ENCODE measurements at places on chromosomes 3 and 15.

DNA sequence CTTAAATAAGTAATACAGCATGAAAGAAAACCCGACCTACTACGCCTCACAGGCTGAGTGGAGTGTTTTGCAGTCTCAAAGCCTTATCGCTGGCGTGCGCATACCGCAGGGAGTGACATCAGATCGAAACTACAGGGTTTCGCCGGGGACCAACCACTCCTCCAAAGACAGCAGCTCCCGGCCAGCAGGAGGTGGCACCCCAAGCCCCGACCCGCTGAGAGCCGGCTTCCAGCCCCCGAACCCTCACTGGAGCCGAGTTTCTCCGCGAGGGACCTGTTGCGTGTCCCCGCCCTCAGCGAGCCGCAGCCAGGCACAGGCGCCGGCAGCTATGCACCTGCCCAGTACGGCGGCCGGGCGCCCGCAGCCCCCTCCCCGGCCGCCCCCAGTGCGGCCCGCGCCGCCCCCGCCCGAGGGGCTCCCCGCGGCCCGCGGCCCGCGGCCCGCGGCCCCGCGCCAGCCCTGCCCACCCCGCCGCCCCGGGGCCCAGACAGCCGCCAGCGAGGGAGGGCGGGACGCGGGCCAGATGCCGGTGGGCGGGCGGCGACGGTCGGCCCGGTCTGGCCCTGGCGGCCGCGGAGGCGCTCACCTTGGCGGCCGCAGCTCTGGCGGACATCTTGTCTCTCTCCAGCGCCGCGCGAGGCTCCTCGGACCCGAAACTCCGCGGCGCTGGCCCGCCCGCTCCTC, 710 bp downstream of the TJP1 start:
- peak; percentile 79 for DNase-seq

GRCh38 chr3:109132801-109133473, 3.6 kb upstream of the C3orf85 start:
- DNase-seq, result no peak

DNA sequence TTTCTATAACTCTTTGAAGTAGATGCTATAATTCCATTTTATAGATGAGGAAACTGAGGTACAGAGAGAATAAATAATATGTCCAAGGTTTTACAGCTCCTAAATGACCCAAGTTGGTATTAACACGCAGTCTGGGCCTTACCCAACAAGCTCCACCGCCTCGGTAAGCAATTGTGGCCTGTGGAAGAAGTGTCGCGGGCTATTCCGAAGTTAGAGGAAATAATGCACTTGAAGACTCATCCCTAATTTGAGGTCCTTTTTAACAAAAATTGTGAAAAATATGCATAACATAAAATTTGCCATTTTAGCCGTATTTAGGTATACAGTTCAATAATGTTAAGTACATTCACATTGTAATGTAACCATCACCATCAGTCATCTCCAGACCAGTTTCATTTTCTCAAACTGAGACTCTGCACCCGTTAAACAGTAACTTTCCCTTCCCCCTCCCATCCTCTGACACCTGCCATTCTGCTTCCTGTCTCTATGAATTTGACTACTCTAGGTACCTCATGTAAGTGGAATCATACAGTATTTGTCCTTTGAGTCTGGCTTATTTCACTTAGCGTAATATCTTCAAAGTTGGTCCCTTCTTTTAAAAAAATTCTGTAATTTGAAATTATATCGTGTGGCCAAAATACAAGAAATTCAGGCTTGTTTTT, 18.2 kb downstream of the IDH3A start:
- DNase-seq, result no peak

DNA sequence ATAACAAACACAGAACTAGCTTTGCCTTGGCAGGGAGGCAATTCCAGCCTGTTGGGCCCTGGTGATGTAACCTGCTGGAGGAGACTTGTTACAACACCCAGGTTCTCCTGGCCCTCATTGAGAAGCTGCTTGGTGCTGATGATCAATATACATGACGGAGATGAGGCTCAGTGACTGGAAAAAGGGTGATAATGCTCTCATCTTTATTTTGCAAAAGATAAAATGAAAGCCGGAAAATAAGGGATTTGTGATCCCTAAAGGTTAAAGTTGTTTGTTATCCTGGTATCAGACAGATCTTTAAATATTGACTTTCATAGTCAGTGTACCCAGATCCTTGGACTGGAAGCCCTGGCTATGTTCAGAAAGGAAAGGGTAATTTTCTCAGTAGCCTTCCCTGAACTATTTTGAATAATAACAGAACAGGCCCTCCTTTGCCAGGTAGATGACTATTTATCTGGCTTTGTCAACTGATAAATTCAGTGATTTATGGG, 118.9 kb upstream of the MEIS2 start:
- DNase-seq, result no peak

GRCh38 chr15:72369964-72370363, 5.8 kb downstream of the HEXA start:
- no peak for DNase-seq

GRCh38 chr15:90266485-90266884, 1.0 kb downstream of the NGRN start:
- DNase-seq, result peak; percentile 24

DNA sequence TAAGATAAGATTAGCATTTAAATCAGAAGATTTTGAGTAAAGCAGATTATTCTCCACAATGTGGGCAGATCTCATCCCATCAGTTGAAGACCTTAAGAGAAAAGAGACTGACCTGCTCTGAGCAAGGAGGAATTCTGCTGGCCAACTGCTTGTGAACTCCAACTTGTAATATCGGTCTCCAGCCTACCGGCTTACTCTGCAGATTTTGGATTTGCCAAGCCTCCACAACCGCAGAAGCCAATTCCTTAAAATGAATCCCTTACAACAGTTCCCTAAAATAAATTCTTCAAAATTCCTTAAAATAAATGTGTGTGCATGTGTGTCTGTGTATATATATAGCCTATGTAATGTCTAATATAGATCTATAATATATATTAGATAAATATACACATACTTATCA, 107.4 kb upstream of the KLF13 start:
- DNase-seq, result no peak

- no peak for DNase-seq
Observed at GRCh38 chr3:141212101-141212500, 19.5 kb upstream of the PXYLP1 start.

DNA sequence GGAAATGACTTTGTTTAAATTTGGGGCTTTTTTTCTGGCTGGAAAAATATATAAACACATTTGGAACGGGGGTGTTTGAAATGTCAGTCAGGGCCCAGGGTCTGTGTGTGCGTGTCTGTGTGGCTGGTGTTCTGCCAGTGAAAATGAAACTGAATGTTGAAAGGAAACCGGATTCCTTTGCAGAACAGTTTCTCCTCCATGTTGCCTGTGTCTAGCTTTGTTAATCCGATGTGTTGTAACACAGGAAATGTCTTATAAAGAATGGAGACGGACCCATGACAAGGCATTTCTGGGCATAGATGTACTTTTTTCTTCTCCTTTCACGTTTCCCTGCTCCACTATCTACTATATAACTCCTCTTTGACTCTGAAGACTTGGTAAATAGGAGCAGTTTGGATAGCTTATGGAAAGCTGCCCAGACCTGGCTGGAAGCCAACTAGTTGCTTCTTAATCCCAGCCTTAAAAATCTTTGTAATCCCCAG, 2.8 kb downstream of the SQOR start:
- no peak for DNase-seq

DNA sequence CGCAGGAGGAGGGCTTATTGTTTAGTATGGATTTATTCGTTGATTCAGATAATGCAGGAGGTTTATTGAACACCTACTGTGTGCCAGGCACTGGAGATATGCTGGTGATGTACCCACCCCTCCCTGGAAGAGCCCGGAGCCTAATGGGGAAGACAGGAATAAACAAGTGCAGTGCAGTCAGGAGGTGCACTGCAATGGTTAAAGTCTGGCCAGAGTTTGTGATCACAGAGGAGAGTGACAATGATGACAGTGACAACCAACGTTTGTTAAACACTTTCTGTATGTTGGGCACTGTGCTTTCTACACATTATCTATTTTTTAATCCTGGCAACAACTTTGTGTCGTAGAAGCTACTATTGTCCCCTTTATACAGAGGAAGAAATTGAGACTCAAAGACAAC, 70.4 kb downstream of the THSD4 start:
- no peak for DNase-seq

DNA sequence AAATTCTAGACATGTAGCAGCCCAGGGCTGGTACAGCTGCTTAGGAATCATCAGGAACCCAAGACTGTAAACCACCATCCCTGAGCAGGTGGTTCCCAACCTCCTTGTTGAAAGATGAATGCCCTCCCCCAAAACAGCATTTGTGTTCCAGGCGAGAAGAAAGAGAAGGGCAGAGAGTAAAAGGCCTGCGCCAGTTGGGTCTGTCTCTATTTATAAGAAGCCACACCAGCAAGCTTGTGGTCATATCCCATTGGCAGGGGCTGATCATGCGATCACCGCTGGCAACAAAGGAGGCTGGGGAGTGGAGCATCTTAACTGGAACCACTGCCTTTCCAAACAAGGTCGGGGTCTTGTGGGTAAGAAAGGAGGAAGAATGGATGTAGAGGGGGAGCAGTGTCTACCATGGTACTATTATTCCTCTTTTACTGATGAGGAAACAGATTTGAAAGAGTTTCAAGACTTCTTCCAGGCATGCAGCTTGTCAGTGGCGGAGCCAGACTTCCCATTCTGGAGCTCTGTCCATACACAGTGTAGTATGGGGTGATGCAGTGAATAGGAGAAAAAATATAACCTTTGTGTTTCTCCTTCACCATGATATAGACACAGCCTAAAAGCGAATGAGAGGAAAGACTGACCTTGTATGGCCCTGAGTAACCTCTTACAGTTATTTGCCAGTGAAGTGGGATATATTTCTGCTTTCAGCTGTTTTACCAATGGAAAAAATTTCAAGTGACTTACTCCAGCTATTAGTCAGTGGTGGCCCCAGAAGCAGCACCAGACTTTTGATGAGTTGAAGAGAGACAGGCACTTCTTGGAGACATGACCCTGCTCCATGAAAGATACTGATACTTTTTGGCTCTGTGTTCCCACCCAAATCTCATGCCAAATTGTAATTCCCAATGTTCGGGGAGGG, 222.6 kb downstream of the ABHD5 start:
- DNase-seq, result no peak

DNA sequence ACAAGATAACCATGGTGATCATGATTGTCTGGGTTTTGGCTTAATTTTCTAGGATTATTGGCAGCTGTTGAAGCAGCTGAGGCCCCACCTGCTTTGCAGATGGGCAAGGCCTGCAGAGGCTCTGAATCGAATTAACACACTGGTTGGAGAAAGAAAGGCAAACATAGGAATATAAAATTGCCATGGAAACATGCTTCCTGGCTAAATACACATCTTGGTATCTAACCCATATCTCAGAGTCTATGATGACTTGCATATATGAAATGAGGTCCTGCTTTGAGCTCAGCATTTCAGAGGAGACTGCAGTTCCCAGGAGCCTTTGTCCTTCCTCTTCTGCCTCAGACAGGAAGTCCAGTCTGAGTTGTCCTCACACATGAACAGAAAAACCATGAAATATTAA, 24.3 kb upstream of the SV2B start:
- DNase-seq, result no peak

DNA sequence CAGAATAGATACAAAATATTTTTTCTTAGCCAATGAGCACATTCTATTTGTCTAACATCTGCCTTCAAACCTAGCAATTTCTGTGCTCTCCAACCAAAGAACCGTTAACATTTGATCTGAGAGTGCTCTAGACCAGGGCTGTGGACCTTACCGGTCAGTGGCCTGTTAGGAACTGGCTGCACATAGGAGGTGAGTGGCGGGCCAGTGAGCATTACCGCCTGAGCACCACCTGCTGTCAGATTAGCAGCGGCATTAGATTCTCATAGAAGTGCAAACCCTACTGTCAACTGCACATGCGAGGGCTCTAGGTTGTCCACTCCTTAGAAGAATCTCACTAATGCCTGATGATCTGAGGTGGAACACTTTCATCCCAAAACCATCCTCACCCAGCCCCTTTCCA, 131.7 kb downstream of the CADM2 start:
- no peak for DNase-seq

DNA sequence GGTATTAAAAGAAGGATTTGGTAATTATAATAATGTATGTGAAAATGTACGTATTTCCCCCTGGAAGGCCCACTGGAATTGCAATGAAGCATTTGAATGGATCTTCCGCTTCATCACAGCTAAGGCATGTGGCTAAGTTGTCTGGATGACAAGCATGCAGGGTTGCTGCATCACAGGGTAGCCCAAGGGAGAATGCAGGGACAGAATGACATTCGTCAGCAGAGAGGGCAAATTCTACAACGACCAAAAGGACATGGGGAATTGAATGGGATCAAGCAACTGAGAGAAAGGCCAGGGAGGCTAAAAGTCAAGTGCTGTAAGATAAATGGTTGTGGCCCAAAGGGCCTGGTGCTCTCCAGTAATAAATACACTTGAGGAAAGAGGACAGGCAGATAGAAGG, 95.4 kb downstream of the ISL2 start:
- DNase-seq, result peak; percentile 2

GRCh38 chr3:112121577-112122547, 11.2 kb downstream of the GCSAM start:
- no peak for DNase-seq
